ENCODE measurements at places on chromosomes 5 and 9.

- DNase-seq = no peak
Measured at GRCh38 chr9:35526087-35526801, 36.3 kb downstream of the RUSC2 start.

DNA sequence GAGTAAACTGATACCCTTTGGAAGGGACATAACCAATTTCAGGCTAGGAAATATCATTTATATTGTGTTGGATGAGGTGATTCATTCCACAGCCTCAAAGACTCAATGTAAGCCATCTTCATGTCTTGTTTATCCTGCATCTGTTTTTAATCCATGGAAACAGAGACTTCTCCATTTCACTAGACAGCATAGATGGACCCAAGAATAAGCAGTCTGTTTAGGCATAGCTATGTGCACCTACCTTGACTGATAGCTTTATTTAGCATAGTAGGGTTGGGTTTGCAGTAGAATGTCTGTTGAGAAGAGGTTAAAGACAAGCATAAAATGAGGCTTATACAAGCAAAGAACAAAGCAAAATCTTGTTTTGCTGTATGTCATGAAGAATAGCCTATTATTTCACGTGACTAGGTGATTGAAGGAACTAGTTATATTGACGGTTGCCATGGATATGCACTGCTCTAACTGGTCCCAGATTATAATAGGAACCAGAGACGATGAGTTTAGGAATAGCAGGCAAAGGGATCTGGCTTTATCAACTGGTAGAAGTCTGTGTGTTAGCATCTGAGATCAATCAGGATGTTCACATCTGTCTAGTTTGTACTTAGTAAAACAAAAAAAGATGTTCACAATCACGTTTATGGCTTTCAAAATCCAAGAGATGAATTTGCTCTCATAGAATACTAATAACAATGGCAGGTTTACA lies 154.8 kb upstream of the KLF9 start:
- no peak for DNase-seq

- no peak for DNase-seq
Measured at GRCh38 chr5:158430166-158430797, 571.3 kb upstream of the CLINT1 start.

GRCh38 chr5:7855611-7856010 lies 4.7 kb upstream of the CFAP90 start:
- DNase-seq = no peak

DNA sequence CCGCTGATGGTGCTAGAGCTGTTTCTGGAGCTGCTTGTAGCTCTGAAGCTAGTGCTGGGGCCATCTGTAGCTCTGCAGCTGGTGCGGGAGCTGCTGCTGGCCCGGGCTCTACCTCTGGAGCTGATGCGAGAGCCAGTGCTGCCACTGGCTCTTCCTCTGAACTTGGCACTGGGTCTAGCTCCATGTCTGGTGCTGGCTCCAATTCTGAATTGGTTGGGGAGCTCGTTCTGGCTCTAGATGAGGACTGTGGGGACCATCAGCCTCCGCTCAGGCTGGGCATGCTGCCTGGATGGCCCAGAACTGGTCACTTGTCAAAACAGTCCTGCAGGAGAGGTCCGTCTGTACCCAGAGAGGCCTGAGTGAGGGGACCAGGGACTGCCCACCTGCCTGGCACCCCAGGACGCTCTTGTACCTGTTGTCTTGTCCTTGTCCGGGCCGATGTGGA lies 21.5 kb downstream of the OBP2B start:
- DNase-seq = no peak

DNA sequence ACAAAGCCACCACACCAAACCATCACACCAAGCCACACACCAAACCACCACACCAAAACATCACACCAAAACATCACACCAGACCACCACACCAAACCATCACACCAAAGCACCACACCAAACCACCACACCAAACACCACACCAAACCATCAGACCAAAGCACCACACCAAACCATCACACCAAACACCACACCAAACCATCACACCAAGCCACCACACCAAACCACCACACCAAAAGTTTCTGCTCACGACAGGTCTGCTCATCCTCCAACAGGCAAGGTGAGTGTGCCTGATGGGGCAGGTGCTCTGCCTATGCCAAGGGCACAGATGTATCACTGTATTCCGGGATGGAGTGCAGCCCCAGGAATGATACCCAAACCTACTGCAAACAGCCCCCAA lies 87.9 kb upstream of the FSTL4 start:
- no peak for DNase-seq

DNA sequence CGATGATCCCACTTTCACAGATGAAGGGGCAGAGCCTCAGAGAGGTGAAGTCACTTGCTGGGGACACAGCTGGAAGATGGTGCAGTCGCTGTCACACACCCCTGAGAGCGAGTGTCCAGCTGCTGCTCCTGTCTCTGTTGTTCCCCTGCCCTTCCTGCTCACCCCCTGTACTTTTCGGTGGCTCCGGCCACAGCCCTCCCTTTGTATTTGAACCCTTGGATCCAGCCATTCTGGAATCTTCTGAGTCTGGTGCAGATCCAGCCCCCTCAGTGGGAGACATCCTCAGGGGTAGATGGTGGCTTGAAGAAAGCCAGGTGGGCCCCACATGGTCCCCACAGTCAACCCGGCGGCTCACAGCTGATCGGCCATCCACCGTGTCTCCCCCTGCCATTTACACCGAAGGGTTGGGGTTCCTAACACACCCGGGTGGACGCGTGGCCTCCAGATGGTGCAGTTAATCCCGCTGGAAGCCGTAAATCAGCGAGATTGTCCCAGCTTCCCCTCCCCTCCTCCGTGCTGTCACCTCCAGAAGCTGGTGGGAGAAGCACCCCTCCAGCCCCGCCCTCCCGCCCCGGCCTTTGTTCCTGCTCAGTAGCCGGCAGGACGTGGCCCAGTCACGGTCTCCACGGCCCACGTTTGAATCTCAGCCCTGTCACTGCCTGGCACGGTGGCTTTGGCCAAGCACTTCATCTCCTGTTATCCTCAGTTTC lies 204.8 kb downstream of the C9orf50 start:
- DNase-seq = no peak
